ENCODE measurements at places on chromosomes 6 and 20.

DNA sequence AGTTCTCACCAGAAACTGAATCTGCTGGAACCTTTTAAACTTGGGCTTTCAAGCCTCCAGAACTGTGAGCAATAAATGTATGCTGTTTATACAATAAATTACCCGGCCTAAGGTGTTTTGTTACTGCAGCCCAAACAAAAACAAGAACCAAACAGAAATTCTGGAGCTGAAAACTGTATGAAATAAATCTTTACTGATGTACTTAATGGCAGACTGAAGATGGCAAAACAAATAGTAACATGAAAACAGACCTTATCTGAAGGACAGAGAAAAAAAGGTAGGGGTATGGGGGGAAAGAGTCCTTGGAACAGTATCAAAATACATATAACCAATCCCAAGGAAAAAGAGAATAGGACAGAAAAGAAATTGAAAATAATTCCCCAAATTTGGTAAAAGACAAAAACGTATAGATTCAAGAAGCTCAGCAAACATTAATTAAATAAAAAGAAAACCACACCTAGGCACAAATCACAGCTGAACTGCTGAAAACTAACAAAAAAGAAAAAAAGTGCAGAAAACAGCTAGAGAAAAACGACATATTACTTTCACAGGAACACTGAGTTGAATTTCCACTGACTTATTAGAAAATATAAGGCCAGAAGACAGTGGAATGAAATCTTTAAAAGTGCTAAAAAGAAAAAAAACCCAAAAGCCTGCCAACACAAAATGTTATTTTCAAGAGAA is 47.7 kb downstream of the NOL7 start:
- no peak for DNase-seq

- DNase-seq: no peak
These were observed 41.6 kb downstream of the NOX3 start for GRCh38 chr6:155414049-155414448.

DNA sequence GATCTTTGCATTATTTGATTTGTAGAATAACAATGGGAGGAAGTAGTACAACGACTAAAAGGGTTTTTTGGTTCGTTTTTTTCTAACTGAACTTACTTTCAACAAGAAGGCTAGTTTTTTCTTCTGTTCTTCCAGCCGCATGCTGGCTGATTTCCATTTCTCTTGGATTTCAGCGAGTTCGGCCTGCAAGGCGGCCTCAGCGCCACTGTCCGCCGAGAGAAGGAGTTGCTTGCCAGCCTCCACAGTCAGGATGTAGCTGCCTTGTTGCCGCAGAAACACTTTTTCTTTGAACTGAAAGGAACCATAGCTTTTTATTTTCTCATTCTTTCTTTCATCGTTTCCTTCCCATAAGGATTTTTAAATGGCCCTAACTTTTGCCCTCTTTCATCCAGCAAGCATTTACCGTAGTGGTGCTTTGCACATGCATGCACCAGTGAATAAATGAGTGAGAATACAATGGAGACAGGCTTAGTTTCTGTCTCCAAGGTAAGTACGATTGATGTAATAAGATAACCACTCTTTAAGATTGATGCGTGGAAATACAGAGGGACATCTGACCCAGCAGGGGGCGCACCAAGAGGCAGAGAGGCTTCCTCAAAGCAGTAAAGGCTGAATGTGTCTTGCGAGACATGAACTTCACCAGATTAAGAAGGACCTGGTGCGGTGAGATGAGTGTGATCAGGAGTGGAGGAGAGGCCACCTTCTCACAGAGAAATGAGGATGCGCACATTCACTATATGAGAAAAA is 398.8 kb downstream of the ESR1 start:
- DNase-seq: no peak

- DNase-seq: no peak
These were observed 66.5 kb downstream of the CNBD2 start for GRCh38 chr20:36034875-36035274.

DNA sequence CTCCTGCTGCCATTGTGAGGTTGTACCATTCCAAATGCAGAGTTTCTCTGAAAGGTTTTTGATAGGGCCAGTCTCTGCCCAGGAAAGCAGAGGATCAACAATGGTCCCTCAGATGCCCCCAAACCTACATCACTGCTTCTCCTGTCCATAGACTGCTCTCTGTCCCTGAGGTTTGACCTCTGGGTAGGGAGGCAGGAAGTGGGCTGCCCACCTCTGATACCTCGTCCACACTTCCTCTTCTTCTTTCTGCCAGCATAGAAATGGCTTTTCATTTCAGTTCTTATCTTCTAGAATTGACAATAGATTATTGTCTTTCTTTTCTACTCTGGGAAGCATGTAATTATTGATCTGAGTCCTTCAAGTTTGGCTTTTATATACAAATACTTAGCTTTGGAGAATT is 170.6 kb downstream of the TRMT11 start:
- DNase-seq: no peak

DNA sequence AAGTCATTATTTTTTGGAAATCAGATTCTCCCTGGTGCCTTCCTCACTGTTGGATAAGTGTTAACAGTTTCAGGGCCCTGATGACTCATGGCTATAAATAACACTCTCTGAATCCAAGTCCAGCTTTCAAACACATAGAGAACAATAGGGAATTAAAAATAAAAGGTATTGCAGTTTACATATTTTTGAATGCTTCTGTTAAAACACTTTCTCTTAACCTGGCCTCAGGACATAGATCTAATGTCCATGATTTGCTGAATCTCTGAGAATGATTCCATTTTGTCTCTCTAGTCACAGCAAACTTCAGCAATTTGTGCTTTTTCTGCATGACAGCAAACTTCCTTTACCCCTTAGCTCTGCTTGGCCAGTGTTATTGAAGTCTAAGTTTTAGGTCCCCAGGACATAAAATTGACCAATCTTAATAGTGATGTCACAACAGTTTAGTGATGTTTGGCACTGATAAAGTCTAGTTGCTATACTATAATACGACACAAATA is 1192.4 kb upstream of the CITED2 start:
- no peak for DNase-seq

DNA sequence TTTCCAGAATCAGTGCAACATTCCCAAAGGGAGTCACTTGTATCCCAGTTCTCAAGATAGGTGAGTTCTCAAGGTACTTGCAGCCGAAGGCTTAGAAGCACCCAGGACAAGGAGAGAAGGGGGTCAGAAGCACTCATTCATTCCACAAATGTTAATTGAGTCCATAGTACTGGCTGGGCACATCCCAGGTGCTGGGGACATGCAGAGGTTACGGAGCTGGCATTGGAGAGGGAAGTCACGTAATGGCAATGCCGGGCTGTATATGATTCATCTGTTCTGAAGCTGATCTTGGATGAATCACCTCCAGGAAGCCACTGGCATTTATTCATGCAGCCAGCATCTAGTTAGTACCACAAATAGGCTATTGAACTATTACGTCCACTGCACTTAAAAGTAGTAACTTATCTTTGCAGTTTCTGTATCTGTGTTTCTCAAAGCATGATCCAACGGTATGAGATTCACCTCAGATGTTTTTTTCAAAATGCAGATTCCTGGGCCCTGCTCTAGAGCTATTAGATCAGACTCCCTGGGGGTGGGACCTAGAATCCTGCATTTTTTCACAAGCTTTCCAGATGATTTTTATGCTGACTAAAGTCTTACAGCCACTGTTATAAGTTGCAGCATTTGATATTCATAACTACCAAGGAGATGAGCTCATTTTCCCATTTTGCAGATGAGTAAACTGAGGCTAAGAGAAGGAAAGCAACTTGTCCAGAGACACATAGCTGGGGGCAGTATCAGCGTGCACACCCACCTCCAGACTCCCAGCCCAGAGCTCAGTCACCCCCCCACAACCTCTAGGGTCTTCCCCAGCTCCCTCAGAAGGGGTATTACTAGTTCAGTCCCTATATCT is 44.1 kb upstream of the ID1 start:
- no peak for DNase-seq

DNA sequence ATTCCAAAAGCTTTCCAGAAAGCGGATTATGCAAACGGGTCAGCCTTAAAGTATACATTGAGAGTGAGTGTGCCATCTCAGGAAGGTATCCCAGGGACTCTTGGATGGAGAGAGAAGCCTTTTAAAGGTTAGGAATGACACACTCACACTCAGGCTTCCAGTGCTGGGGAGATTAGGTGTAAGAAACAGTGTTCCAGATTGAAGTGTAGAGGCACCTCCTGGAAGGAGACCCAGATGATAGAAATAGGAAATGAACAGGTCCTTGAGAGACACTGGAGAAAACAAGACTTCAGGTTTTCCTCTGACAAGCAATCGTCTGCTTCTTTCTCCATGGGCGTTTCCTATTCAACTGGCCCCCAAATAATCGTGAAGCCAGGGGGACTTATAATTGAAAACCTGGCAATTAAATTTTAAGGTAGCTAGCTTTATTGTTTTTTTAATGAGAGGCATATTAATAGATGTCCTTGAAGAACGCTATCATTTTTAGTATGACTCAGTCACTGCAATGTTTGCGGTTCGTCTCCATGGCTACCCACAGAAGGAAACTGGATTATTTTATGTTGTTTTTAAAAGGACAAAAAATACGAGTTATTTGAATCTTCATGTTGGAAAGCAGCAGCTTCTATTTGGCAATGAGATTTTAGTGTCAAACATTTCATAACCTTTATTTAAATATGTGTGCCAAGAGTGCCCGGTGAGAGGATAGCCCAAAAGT is 85.3 kb downstream of the TRMT6 start:
- DNase-seq: no peak

Data from cortex of kidney (tissue), 1 donor.